Foreskin keratinocyte (primary cell): ENCODE measurements at places on chromosomes 16 and 17. TPM values are rescaled to one million over a fixed set of nuclear protein-coding genes. Genes with fewer than 3 reads are reported as not detected.

The HOXB6 gene
- polyA plus RNA-seq: not detected in 2 replicates

The SPATA33 gene
- 15.0 and 16.0 TPM in 2 replicates for polyA plus RNA-seq

The C16orf46 gene
- 0.08 and 0.19 TPM in 2 replicates for polyA plus RNA-seq

The NOG gene
- polyA plus RNA-seq: 5.2 and 5.4 TPM in 2 replicates

The CNGB1 gene
- polyA plus RNA-seq: 0.08 and 0.10 TPM in 2 replicates

The ZG16 gene
- polyA plus RNA-seq: 0.02 TPM in 1 of 2 replicates, not detected in the other

The CLEC18C gene
- 0.02 TPM in 1 of 2 replicates, not detected in the other for polyA plus RNA-seq

The KRT28 gene
- not detected in 2 replicates for polyA plus RNA-seq

The RNF40 gene
- polyA plus RNA-seq: 56.3 and 59.7 TPM in 2 replicates

The YWHAE gene
- polyA plus RNA-seq: 540 and 664 TPM in 2 replicates

The SRCIN1 gene
- 0.36 and 0.46 TPM in 2 replicates for polyA plus RNA-seq

The SEPTIN12 gene
- not detected in 2 replicates for polyA plus RNA-seq

The CYBA gene
- polyA plus RNA-seq: 26.0 and 37.7 TPM in 2 replicates

The SHBG gene
- 0.19 and 0.32 TPM in 2 replicates for polyA plus RNA-seq

The KRTAP16-1 gene
- polyA plus RNA-seq: not detected in 2 replicates

The KIF18B gene
- polyA plus RNA-seq: 8.7 and 12.6 TPM in 2 replicates

The C17orf113 gene
- 0.12 and 0.17 TPM in 2 replicates for polyA plus RNA-seq

The GPR142 gene
- not detected in 2 replicates for polyA plus RNA-seq

The IKZF3 gene
- polyA plus RNA-seq: not detected in 2 replicates

The CACNA1G gene
- polyA plus RNA-seq: 0.07 and 0.18 TPM in 2 replicates

The PTX4 gene
- not detected in 2 replicates for polyA plus RNA-seq

The XYLT1 gene
- 2.4 and 3.2 TPM in 2 replicates for polyA plus RNA-seq

The ZP2 gene
- not detected in 2 replicates for polyA plus RNA-seq

The GRAP gene
- polyA plus RNA-seq: 0.17 and 0.19 TPM in 2 replicates

The NRN1L gene
- 0.11 TPM in 1 of 2 replicates, not detected in the other for polyA plus RNA-seq

The EXOSC6 gene
- 8.6 and 9.3 TPM in 2 replicates for polyA plus RNA-seq

The PRR15L gene
- not detected in 2 replicates for polyA plus RNA-seq

The KRTAP3-2 gene
- polyA plus RNA-seq: not detected in 2 replicates

The EMC8 gene
- polyA plus RNA-seq: 45.3 and 46.4 TPM in 2 replicates

The MYOCD gene
- polyA plus RNA-seq: under 0.01 TPM in 1 of 2 replicates, not detected in the other

The DOC2B gene
- not detected in 2 replicates for polyA plus RNA-seq

The PRSS8 gene
- 77.6 and 85.5 TPM in 2 replicates for polyA plus RNA-seq

The TEN1 gene
- 25.4 and 28.9 TPM in 2 replicates for polyA plus RNA-seq

The NHERF2 gene
- polyA plus RNA-seq: 21.5 and 25.7 TPM in 2 replicates

The MYH13 gene
- polyA plus RNA-seq: not detected in 2 replicates

The CCL8 gene
- not detected in 2 replicates for polyA plus RNA-seq

The SLC25A19 gene
- 11.8 and 15.2 TPM in 2 replicates for polyA plus RNA-seq

The DHX58 gene
- 14.6 and 15.6 TPM in 2 replicates for polyA plus RNA-seq

The CCR7 gene
- not detected in 2 replicates for polyA plus RNA-seq

The DUS1L gene
- polyA plus RNA-seq: 118 and 136 TPM in 2 replicates

The ITGAL gene
- not detected in 2 replicates for polyA plus RNA-seq

The FOXJ1 gene
- polyA plus RNA-seq: 0.11 and 0.12 TPM in 2 replicates

The TCAP gene
- 0.11 and 0.17 TPM in 2 replicates for polyA plus RNA-seq

The AOC3 gene
- polyA plus RNA-seq: 0.19 and 0.22 TPM in 2 replicates

The TBC1D3K gene
- polyA plus RNA-seq: not detected in 2 replicates

The RAC3 gene
- 43.9 and 46.1 TPM in 2 replicates for polyA plus RNA-seq

The TMEM114 gene
- not detected in 2 replicates for polyA plus RNA-seq

The MYO1D gene
- polyA plus RNA-seq: 24.3 and 29.5 TPM in 2 replicates

The PITPNM3 gene
- polyA plus RNA-seq: 2.4 and 3.3 TPM in 2 replicates

The GPR139 gene
- polyA plus RNA-seq: not detected in 2 replicates

The CEP20 gene
- polyA plus RNA-seq: 18.9 and 21.6 TPM in 2 replicates
